Aorta (tissue), 5 donors: ENCODE measurements at places on chromosomes 2 and 18. TPM values are rescaled to one million over a fixed set of nuclear protein-coding genes. Genes with fewer than 3 reads are reported as not detected.

GAL3ST2 gene
- total RNA-seq, result not detected

TRIB2 gene
- total RNA-seq, result 63.4 TPM

RTKN gene
- total RNA-seq, result 11.7 TPM

C1QL2 gene
- not detected for total RNA-seq

CAPN10 gene
- total RNA-seq, result 23.7 TPM

ARHGEF33 gene
- total RNA-seq, result 3.7 TPM

PROKR1 gene
- not detected for total RNA-seq

SANBR gene
- 9.8 TPM for total RNA-seq

DNA sequence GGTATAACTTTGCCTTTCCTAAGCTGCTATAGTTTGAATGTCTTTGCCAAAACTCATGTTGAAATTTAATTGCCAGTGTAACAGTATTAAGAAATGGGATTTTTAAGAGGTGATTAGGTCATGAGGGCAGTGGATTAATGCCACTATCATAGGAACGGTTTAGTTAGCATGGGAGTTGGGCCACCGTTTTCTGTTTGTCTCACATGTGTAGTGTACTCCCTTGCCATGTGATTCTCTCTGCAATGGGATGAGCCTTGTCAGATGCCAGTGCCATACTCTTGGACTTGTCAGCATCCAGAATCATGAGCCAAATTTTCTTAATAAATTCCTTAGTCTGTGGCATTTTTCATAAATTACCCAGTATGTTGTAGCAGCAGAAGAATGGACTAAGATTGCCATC is 388.9 kb upstream of the RGPD4 start:
- no peak for DNase-seq

- DNase-seq, result no peak
Observed at GRCh38 chr2:29326926-29327325, 211.7 kb downstream of the CLIP4 start.

DNA sequence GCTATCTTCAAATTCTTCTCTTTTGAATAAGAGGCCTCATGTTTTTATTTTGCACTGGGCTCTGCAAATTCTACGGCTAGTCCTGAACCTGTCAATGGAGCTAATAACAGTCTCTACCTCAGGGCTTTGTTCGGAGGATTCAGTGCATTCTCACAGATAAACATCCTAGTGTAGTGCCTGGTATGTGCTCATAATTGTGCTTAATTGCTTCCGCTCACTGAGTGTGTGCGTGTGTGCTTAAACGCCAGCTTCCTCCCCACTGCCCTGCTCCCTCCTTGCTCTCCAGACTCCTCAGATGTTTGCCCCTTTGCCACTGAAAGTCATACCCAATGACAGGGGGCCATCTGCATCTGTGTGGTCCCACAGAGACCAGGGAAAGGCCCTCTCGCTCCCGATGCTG is 6.7 kb downstream of the GYPC start:
- DNase-seq, result peak; percentile 28

- DNase-seq, result no peak
Observed at GRCh38 chr2:85291425-85292023, 36.3 kb downstream of the TGOLN2 start.

DNA sequence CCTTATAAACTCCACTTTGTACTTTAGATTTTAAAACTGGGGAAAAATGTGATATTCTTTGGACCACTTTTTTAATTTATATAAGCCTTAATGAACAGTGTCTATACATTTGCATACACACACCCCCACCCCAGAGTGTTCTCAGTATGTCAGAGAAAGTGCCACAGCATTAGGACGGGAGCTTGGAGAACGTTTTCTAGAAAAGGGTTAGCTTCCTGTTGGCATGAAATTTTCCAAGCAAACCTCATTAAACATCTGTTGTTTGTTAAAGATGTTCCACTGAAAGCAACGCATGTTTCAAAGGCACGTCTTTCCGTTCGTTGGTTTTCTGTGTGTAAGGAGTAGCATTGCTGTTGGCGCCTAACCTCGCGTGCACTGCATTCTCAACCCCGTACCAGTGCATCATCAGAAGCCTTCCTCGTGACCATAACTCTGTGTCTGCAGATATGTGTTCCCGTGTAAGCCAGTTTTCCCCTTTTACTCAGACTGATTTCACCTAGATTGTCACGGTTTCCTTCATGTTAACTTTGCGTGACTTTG is 228.5 kb downstream of the ALPK2 start:
- DNase-seq, result no peak

DNA sequence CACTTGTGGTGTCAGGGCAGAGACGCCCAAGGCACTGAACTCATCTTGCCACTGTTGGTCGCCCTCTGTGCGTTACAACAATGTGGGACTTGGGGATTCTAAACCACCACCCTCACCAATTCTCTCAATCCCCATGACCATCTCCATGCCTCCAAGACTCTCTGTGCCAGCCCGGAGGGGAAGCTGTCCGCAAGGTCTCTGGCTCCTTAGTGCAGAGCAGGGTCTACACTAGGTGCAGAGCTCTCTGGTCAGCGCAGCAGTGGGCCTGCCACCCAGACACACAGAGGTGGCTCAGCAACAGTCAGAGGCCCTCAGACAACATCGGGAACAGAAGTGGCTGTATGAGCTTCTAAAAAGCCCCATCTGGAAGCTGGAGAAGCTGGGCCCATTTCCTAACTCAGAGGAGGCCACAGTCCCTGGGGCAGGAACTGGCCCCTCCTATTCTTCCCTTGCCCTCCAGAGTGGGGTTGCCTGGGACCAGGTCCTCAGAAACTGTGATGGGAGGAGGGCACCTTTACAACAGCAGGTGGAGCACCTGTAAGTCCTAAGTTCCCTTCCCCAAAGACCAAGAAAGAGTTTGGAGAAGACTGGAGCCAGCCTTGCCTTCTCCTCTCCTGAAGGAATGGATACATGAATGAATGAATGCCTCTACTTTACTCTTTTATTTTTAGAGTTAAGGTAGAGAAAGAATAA is 37.7 kb downstream of the SERTAD2 start:
- no peak for DNase-seq

DNA sequence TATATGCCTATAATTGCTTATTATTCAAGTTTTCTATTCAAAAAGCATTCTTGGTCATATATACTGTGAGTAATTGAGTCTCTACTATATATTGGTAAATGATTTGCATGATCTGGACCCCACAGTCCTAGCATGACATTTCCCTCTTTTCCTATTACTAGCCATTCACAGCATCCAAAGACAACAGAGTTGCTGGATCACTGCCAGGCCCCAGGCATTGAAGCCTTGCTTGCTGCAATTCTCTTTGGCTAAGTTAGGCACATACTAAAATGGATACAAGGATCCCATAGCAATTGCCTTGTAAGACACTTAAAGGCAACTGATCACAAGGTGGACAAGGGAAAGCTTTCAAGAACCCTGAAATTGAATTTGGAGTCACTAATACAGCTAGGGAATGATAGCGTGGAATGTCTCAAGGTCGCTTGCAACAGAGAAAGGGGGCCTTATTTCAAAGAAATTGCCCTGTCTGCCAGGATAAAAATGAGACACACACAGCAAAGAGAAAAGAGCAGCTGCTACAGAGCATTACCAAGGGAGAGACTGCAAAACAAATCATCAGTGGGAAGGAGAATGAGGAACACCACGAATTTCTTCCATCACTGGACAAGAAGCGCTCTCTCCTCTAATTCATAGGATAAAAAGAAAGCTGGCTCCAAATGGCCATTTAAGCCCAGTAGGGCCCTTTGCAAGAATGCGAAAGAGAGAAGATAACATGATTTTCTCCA is 77.1 kb upstream of the EPHA4 start:
- DNase-seq, result peak; percentile 70

DNA sequence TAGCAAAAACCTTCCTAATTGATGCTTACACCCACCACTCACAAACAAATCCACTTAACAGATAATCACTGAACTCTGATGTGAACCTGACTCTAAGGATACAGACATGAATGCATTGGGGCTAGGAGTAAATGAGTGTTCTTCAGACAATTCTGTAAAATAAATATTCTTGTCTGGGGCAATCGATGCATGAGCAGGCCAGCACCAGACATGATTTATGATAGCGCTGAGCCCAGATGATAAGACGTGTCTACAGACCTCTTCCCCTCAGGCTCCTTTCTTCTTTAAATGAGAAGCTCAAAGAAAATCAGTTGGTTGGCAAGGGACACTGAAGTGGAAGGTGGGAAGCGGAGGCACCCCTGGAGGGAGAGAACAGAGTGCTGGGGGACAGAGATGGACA is 27.3 kb upstream of the BIN1 start:
- no peak for DNase-seq

- no peak for DNase-seq
Observed at GRCh38 chr2:161979490-161979889, 94.5 kb downstream of the DPP4 start.

GRCh38 chr18:48098538-48098937 is 168.1 kb upstream of the SMAD2 start:
- DNase-seq, result no peak

DNA sequence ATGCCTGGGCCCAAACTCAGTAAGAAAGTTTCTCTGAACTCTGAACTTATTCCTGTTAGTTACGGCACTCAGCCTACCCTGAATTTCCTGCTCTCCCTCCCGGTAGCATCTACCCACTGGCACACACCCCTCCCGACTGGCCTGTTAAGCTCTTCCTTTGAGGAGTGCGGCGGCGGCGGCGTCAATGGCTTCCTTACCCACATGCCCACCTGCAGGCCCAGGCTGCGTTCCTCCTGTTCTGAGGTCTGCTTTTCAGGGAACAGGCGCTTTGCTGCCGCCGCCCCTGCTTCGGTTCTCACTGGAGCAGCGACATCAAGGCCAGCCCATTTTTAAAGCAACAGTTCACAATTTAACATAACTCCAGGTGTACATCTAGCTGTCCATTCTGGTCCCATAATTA is 432.4 kb downstream of the DCDC2C start:
- no peak for DNase-seq
